ENCODE measurements at places on chromosomes 1 and 21.

- DNase-seq, result no peak
Observed at GRCh38 chr1:43878854-43879253, 54.7 kb upstream of the ARTN start.

GRCh38 chr1:67200755-67201154, 34.5 kb downstream of the IL23R start:
- DNase-seq, result no peak

DNA sequence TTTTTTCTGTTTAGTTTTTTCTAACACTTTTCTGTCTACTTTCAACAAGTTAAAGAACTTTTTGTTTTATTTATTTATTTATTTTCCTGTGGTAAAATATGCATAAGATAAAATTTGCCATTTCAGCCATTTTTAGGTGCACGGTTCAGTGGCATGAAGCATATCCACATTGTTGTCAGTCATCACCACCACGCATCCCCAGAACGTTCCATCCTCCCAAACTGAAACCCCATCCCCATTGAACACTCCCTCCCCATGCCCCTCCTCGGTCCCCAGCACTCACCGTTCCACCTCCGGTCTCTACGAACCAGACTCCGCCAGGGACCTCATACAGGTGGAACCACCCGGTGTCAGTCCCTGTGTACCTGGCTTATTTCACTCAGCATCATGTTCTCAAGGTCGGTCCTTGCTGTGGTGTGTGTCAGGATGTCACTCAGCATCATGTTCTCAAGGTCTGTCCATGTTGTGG, 118.1 kb downstream of the SIK1 start:
- DNase-seq, result no peak

DNA sequence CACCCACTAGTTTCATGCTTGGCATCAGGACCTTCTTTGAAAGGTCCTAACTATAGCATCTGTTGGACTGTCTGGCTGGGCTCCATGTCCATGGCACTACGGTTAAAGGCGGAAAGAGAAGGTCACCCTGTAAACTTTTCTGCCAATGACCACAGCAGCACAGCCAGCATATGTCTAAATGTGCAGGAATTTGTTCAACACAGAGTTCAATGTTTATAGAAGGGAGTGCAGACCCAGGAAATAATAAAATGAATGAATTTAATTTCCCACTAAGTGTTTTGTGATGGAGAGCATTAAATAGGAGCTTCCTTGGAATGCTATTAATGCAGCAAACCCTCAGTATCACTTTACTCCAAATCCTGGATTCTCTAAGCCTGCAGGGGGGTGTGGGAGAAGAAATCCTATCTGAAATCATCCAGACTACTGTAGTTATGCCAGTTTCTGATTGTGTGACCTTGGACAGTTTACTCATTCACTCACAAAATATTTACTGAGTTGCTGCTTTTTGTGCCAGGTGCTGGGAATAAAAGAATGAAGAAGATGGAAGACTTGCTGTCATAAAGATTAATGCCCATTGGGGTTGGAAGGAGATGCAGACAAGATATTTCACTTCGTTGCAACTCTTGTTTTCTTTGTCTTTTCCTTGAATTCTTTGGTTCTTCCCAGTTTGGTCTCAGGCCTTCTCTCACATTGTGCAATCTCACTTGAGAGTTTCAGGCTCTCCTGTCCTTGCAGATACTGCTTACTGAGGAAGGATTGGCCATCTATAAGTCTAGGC, 195.0 kb downstream of the ROR1 start:
- no peak for DNase-seq

DNA sequence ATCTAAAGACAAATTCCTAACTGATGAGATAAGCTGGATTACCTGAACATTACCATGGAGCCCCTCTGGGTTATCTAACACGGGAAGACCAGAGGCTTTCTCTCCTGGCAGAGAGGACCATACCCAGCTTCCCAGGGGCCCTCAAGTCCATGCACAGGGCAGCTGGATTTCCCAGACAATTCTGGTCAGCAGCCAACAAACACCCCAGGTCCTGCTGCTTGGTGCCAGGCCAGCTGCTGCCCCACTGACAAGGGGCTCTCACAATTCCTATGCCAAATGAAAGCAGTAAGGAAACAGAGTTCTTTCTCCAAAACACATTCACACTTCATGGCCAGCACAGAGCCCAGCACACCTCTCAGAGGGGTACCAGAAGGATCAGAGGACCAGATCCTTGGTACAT, 114.2 kb downstream of the HLCS start:
- no peak for DNase-seq

- no peak for DNase-seq
Observed at GRCh38 chr1:19476450-19477190, 8.7 kb downstream of the CAPZB start.

DNA sequence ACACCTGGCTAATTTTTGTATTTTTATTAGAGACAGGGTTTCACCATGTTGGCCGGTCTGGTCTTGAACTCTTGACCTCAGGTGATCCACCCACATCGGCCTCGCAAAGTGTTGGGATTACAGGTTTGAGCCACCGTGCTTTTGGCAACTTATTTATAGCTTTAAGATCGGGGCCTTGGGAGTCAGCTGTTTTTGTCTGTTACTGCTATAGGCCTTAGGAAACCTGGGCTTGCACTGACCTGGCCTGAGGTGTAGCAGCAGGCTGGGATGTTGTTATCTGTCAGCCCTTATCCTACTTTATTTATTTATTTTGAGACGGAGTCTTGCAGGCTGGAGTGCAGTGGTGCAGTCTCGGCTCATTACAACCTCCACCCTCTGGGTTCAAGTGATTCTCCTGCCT, 11.4 kb downstream of the SZRD1 start:
- DNase-seq, result no peak

DNA sequence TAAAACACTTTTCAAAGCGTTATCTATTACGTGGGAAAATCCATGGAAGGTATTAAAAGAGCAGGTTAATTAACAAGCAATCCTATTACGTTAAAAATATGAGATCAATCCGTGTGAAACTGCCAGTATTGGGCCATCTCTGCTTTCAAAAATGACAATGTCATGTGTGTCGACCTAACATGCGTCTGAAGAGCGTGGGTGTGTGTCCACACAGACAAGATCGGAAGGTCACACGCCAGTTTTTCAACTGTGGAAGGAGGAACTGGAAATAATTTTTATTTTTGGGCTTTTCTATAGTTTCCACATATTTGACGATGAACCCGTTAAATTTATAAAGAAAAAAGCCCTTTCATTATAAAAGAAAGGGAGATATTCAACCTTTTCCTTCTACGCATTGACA, 17.6 kb upstream of the ALDH4A1 start:
- DNase-seq, result no peak

GRCh38 chr1:75722966-75723365, 1.5 kb upstream of the ACADM start:
- no peak for DNase-seq

DNA sequence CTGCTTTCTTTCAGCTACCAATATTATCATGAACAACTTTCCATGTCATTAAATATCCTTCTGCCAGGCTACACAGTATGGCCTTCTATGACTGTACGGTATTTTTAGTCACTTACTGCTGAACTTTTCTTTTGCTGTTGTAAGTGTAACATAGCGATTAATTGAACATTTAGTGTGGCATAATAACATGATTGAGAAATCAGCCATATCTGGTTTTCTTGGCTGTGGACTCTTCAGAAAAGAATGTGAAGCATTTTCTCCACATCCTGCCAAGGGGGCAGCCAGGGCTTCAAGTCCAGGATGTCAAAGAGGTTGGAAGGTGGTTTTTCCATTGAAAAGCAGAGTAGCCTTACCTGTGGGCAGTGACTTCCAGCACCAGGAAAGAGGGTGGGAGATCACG, 8.8 kb upstream of the AHCYL1 start:
- no peak for DNase-seq

- DNase-seq, result peak; percentile 19
Observed at GRCh38 chr1:17201201-17202021, 3.5 kb upstream of the PADI1 start.

DNA sequence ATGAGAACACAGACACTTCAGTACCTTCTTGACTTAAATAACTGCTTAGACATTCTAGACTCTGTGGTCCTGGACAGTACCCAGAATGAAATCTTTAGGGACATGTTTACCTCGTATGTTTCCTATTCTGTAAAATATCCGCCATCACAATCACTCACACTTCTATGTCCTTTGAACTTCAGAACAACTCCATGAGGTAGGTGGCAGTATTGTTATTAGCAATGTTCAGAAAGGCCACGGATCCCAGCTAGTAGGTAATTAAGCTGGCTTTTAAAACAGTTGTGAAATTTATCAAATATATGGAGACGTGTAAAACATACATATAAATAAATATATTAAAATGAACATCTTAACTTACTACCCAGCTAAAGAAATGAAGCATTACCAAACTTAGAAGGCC, 83.4 kb downstream of the CACHD1 start:
- no peak for DNase-seq

DNA sequence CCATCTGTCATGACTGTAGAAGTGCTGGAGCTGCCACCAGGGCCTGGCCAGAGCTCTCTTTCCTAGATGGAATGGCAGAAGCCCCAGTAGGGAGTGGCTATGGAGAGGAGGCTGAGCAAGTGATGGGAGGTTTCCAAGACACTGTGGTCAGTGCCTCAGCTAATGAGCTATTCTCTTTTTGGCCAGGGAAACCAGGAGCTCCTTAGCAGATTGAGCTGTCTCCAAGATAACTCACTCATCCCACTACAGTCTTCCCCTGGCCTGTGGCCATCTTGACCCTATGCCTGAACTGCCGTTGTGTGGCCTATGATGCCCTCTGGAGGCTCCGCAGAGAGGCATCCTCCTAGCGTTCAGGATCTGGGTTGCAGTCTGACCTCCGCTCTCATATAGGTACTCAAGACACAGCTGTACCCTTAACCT, 60.5 kb downstream of the ERI3 start:
- DNase-seq, result no peak

DNA sequence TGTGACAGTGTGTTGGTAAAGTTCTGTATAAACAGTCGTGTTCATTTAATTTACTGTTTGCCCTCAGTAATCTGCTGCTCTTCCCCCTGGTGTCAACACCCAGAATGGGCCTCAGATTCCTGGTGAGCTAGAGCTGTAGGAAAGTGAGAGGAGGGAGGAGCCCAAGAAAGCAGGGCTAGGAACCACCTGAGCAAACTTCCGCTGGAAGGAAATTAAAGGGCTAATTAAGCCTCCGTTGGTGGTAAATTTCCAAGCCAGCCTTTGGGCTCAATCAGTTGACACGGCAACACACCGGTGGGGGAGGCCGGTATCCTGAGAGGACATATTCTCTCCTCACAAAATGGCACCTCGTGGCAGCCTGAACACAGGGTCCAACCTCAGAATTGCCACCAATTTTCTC, 32.9 kb downstream of the RAB3B start:
- DNase-seq, result no peak

GRCh38 chr21:31162827-31163226, 124.6 kb upstream of the KRTAP19-8 start:
- no peak for DNase-seq

DNA sequence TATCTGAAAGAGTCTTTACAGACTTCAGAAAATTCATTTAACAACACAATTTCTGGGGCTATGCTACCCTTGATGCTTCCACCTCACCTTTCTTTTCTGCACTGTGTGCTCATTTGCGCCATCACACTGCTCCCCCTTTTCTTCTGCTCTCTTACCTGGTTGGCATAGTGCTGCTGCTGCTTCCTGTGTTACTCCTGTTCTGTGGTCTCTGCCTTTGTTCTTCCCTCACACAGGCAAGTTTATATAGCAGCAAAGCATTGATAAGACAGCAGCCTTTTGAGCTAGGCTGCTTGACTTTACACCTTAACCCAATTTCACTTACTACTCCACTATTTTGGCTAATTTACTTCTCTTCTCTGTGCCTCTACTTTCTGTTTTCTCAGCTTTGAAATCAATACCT, 18.3 kb downstream of the SGIP1 start:
- no peak for DNase-seq

- no peak for DNase-seq
Observed at GRCh38 chr1:14968251-14968851, 185.2 kb upstream of the TMEM51 start.

GRCh38 chr21:38859852-38860251, 54.1 kb downstream of the ETS2 start:
- DNase-seq, result no peak

DNA sequence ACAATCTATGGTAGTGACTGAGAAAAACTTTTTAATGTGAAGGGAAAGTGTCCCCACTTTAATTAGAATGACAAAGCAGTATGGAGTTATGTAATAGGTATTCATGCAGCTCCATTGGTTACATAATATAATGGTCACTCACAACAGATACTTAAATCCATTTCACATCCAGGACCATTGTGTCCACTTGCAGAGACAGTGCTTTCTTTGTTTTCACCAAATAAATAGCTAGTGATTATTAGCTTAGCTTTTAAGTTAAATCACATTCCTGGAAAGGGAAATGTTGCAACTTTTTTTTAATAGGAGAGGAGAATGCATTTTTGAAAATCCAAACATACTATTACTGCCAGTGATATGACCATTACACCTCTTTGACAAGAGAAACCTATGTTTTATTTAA, 22.9 kb downstream of the RGL1 start:
- no peak for DNase-seq

DNA sequence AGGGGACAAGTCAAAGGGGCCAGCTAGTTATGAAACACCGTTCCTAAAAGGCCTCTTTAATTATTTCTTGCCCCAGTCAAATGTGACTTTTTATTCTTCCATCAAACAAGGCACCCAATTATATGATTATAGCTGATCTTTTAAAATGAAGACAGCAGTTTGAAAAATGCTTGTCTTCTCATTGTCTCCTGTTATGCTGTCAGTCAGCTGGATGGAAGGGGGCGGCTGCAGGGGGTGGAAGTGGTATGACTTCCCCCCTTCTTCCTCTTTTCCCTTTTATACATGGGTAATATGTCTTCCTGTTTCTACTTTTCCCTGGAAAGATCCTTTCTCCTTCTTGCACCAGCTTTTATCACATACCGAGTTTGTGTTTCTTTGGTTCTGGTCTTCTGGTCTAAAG, 25.8 kb upstream of the KCNA10 start:
- no peak for DNase-seq

DNA sequence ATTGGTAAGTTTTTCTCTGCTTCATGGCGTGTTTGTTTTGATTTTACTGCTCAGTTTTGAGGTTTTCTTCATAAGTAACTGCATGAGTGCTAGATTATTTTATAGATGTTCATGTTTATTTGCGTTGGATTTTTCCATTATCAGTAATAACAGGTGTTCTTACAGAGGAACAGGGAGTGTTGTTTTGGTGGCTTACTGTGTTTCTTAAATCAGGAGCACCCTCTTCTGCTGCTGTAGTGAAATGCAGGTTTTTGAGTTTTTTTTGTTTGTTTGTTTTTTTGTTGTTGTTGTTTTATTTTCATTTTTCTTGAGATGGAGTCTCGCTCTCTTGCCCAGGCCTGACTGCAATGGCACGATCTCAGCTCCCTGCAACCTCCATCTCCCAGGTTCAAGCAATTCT, 32.6 kb downstream of the CTBS start:
- no peak for DNase-seq

- DNase-seq, result no peak
Observed at GRCh38 chr1:9984253-9984652, 12.8 kb upstream of the RBP7 start.

All from stimulated activated CD4-positive, alpha-beta T cell treated with anti-CD3 and anti-CD28 coated beads, Interleukin-15, amount 100 ng/mL, for 48 hours (primary cell).